Hematopoietic multipotent progenitor cell treated with erythropoietin and hydrocortisone succinate and interleukin-3 and kit ligand, for 15 days (in vitro differentiated cells): ENCODE measurements at places on chromosomes 5 and 9.

- peak; percentile 16 for DNase-seq
Observed at GRCh38 chr5:80654054-80654390, 430 bp upstream of the MSH3 start.

DNA sequence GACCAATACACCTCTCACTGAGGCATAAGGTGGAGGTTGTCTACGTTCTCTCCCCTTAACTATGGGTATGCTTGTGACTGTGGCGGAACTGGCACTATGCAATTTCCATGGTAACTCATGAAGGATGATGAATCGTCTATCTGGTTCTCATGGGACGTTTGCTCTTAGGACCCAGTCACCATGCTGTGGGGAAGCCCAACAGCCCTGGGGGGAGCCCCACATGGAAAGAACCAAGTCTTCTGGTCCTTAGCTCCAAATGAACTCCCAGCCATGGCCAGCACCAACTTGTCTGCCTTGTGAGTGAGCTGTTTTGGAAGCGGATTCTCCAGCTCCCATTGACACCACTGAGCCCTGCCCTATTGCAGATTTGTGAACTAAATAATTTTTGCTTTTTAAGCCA is 188.7 kb upstream of the S1PR3 start:
- DNase-seq = no peak

- no peak for DNase-seq
Observed at GRCh38 chr5:124628721-124629596, 117.5 kb downstream of the ZNF608 start.

DNA sequence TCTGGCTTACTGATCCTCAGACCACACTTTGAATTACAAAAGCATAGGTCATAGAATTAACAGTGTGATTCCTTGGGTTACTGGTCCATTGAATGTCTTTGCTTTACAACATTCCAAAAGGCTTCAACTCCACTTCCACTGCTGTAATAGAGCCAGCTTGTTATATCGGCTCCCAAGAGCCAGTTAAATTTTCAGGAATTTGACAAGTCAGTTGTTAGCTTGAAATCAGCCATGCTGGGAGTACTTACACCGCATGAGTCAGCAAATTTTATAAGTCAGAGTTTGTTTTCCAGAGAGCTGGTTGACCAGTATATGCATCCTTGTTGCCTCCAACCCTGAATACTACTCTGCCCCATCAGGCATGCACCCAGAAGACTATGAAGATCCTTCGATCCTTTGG is 73.1 kb downstream of the FOXB2 start:
- no peak for DNase-seq

DNA sequence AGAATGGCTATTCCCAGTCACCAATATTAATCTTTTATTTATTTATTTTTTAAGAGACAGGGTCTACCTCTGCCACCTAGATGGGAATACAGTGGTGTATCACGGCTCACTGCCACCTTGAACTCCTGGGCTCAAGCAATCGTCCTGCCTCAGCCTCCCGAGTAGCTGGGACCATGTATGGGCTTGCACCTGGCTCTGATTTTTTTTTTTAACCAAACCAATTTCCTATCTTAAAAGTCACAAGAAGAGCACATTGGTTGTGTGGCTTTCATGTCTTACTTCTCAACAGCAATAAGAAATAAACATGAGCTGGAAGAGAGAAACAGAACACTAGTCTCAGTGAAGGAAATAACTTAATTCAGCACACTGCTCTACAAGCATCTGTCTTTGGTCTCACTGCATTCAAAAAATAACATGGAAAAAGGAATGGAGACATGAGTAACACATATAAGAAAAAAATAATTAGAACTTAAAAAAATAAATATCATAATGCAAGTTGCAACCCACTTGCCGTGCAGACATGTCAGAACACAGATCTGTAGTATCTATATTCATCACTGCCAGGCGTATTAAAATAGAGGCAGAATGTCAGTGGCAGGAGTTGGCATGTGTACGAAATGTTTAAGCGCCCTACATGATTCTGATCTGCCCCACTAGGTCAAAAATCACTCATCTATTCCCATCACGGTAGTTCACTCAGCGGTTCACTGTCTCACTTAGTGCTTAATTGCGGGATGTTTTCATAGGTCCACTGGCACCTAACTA is 66.4 kb downstream of the EFNA5 start:
- DNase-seq = no peak

DNA sequence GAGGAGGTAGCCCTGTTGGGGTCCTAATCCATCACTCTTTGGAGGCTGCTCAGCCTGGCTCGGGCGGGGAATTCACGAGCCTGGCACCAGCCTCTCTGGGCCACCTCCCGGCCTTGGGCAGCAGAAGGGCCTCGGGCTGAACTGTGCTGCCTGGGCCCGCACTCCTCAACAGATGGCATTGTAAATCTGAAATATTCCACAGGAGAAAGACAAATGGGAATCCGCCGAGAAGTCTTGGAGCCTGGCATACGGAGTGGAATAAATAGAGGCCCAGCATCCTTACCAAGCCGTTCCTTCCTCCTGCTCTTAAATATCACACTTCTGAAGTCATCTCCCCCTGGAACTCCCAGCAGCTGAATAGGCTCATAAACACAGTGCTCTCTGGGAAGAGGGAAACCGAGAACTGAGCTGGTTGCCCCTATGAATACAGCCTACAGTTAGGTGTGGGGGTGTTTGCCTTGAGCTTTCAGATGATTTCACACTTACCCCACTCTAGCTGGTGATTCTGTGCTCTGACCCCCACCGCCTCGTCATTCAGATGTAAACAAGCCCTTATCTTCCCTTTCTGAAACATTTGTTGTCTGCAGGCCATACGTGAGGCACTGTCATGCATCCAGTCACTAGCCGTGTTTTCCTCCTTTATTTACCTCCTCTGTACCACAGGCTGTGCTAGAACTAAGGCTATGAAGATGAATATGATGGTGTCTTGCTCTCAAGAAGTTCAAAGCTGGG is 455.0 kb upstream of the CLINT1 start:
- DNase-seq = no peak

DNA sequence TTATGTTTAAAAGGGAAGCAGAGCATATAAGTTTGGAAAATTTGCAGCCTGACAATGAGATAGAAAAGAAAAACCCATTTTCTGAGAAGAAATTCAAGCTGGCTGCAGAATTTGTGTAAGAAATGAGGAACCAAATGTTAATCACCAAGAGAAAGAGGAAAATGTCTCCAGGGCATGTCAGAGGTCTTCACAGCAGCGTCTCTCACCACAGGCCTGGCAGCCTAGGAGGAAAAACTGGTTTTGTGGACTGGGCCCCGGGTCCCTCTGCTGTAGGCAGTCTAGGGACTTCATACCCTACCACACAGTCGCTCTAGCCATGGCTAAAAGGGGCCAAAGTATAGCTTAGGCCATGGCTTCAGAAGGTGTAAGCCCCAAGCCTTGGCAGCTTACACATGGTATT is 32.1 kb upstream of the HSD17B4 start:
- DNase-seq = no peak

- no peak for DNase-seq
Observed at GRCh38 chr5:123438902-123439301, 15.7 kb upstream of the CEP120 start.

GRCh38 chr9:122201641-122202040 is 27.1 kb downstream of the LHX6 start:
- no peak for DNase-seq

DNA sequence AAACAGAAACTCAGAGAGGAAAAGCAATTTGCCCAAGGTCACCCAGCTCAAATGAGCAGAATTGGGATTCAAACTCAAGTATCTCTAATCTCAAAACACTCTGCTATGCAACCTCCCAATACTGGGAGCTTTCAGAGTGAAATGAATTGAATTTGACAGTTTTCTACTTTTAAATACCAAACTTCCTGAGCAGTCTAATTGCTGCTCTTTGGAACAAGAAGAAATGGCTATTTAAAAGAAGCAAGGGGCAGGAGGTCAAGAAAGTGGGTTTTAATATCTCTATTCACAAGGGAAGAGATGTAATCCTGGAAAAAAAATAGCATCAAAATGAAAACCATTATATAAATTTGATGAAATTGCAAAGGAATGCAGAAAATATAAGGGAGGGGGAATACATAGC is 142.6 kb downstream of the INSYN2B start:
- no peak for DNase-seq

DNA sequence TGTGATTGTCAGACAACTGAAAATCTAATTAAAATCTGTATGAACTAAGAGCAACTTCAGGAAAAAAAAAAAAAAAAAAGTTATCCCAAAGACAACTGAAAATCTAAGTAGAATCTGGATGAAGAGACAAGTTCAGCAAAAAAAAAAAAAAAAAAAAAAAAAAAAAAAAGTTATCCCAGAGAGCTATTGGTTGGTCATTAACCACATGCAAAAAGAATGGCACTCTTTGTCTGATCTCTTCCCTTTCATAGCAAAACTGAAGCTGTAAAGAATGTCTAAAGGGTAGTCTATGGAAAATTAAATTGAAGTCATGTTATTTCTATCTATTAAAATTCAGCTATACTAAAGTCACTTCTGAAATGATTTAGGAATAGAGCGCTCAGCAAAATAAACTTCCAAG is 32.9 kb downstream of the STRBP start:
- DNase-seq = no peak

DNA sequence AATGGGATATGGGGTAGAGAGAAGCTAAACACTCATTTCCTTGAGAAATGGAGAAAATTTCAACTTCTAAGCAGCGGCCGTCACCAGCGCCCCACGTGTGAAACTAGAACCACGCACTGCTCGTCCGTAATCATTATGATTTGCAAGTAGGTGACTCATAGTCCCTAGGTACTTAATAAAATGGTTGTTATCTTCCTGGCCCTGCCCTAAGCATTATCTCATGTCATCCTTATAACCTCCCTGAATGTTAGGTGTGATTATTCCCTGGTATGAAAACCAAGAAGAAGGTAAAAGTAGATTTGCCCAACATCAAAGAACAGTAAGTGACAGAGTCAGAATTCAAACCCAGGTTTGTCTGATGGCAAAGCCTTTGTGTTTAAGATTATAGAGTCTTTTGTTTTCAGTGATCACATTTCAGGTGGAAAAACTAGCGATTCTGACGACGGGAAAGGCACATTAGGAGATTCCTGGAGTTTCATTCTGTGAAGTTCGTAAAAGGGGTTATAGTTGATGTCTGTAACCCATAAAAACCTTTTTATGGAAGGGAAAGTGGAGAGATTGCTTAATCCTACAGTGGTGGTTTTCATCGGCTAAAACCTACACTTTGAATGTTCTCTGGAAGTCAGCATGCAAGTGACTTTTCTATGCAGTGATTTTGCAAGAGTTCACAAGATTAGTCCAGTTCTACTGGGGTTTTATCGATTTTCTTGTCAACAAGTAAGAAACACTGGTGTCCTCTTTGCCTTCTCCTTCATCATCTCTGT is 202.9 kb upstream of the WWC1 start:
- DNase-seq = no peak

GRCh38 chr5:178376921-178377582 is 144.4 kb upstream of the PHYKPL start:
- no peak for DNase-seq

DNA sequence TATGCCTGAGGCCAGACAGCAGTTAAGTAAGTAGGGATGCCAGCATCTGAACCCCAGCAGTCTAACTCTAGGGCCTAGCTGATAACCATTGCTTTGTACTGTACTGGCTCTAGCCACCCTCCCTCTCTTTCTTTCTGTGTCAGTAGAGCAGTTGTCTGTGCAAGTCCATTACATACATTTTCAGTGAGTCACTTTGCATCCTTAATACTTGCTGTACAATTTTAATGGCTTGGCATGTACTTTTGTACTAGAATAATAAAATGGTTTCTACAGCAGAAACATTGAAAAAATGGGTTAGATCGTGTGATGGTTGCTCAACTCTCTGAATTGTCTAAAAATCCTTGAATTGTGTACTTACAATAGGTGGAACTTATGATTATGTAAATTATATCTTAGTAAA is 1.5 kb upstream of the TTC39B start:
- DNase-seq = no peak

GRCh38 chr5:135993880-135994636 is 34.7 kb upstream of the TGFBI start:
- no peak for DNase-seq

DNA sequence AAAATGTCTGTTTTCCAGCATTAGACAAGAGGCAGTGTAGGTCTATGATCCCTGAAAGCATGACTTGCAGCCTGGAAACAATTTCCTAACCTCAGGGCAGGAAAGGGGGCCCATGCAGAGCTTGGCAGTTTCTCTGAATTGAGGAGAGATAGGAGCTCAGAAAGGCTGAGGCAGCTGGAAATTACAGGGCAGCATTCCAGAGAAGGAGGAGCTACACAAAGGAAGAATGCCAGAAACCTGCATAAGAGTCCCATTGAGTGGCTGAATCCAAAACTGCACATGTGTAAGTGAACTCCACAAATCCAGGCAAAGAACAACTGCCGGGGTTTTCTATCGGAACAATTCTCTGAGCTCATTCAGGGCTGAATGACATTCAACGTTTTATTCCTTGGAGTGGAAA is 346.8 kb downstream of the PIK3R1 start:
- DNase-seq = no peak

DNA sequence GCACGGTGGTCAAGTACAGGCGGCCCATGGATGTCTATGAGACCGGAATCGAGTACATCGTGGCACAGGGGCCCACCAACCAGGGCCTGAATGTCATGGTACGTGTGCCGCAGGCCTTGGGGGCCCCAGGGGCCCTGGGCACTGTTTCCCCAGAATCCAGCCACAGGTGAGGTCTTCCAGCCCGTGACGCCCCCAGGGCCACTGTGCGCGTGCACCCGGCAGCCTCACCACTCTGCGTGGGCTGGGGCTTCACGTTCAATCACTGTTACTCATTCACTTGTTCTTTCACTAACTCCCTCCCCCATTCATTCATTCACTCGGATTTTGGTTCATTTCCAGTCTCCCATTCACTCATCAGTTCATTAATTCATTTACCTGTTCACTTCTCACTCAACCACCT is 12.6 kb downstream of the ADAMTSL2 start:
- DNase-seq = no peak

DNA sequence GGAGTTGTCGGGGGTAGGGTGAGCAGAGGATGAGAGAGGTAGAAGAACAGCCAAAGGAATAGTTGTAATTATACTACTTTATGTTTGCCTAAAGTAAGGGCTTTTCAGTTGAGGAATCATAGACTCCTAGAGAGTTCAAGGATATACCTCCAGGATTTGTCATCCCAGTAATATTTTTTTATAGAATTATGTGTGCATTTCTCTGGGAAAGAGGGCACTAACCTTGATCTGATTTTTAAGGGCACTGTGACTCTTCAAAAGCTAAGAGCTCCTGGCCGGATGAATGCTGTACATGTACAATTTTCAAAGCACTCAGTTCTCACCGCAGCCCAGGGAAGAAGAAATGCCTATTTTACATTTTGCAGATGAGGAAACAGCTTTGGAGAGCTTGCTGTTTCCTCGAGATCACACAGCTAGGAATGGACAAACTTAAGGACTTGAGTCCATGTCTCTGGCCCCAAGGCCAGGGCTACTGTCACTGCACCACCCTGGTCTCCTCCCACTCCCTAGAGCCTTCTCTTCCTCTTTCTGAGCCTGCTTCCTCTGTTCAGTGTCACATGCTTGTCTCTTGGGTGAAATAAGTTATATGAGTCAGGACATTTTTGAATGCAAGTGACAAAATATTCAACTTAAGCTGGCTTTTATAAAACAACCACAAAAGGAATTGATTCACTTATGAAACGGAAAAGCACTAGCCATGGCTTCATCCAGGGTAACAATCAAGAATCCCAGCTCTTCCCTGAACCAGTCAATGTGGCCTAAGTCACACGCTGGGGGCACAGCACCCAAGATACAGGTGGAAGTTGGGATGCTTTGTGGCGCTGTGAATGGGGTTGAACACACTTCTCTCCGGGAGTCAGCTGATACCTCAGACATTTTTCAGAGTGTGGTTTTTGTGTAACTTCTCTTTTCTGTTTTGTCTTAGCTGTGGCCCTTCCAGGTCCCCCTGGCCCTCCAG is 45.7 kb upstream of the TGFBR1 start:
- no peak for DNase-seq

- DNase-seq = no peak
Observed at GRCh38 chr5:150219142-150219541, 29.3 kb downstream of the SLC6A7 start.
